ENCODE measurements at places on chromosomes 5 and 9.

DNA sequence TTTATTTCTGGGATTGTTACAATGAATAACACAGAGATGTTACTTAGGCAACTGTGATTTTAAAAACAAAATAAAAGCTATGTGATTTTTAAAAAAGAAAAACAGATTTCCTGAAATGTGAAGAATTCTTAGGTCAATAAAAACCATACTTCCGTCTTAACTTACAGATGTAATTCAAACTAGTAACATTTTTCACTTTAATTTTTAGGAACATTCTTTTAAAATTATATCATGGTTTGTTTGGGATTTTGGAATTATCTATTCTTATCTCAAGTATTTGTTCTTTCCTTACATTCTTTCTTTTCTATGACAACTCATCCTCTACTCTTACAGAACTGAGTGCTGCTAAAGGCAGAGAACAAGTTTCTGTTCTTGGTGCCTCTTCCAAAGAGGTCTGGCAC, 159.5 kb downstream of the RAPGEF6 start:
- no peak for DNase-seq

DNA sequence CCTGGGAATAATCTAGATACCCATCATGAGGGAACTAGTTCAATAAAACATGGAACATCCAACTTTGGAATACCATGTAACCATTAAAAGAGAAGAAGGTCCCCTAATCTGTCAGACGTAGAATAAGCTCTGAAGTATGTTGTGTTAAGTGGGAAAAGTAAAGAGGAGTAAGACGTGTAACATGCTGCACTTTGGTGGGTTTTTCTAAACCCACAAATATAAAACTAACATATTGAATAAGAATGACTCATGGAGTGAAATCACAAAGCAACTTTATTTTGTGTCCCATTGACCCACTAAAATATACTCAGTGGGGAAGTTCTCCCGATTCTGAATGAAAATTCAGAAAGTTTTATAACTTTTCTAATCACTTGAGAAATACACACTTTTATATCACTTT, 67.9 kb upstream of the PIK3R1 start:
- no peak for DNase-seq

- no peak for DNase-seq
These were observed 130.9 kb upstream of the GNA14 start for GRCh38 chr9:77779010-77779409.

GRCh38 chr9:91032121-91032531, 230.5 kb downstream of the SYK start:
- no peak for DNase-seq

GRCh38 chr9:8857068-8857925, 1057.7 kb upstream of the DMAC1 start:
- DNase-seq = no peak

DNA sequence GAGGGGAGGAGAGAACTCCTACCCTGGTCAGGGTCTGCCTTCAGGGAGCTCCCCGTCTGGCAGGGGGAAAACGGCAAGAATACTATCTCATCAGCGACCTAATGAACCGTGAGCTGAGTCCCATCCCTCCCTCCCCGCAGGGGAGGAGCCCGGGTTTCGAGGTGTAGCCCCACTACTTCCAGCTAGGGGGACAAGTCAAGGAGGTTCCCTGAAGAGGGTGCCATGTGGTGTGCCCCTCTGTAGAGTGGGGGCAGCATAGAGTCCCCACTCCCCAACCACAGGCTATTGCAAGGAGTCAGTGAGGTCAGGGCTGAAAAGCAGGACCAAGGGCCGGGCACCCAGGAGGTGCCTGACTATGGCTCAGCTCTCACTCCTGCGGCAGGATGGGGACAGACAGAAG, 50.9 kb upstream of the RXRA start:
- DNase-seq = no peak

DNA sequence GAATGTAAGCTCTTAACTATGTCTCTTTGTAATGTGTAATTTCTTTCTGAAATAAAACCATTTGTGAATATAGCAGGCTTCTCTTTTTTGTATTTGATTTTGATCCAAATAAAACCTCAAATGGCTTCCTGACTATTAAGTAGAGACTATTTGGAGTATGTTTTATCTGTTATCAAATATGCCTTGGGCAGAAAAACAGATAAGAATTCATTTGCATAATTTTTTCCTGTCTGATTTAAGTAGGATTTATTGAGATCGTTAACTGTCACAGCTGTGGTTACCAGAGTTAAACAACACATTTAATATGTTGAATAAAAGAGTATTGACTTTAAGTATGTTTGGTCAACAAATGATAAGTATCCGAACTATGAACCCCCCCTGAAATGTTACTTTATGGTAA, 104.9 kb downstream of the MELK start:
- no peak for DNase-seq

GRCh38 chr5:150441813-150442698, 7.5 kb downstream of the RPS14 start:
- no peak for DNase-seq

GRCh38 chr9:100401042-100401441, 25.9 kb upstream of the MSANTD3 start:
- no peak for DNase-seq

DNA sequence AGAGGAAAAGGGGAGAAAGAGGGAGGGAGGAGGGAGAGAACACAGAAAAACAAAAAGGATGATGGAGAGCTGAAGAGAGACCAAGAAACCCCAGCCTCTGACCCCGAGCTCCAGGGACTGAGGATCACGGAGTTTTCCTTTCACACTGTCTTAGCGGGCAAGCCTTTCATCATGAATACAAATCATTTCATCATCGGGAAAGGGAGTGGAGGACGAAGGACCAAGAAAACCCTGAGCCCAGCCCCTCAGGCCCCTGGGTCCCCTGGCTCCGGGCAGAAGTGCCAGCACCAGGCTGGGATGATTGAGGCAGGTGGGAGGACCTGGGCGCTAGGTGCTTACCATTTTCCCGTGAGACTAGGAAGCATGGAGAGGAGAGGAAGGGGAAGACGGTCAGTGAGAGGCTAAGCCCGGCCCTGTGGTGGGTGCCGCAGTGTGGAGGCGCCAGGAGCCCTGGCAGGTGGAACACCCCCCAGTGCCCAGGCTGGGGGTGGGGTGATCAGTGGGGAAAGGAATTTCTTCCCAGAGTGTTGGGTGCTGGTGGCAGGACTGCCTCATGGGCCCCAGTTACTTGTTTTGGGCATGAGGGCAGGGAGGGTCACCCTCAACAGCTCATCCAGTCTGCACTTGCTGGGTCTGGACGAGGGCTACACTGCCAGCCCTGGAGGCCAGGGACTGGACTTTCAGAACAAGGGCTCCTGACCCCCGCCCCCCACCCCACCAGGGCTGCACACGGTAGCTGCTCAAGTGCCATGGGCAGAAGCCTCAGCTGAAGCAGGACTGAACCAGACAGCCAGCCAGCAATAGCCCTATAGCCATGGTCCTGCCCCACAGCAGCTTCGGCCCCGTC, 49.0 kb upstream of the SARDH start:
- DNase-seq = no peak

Data from stimulated activated CD8-positive, alpha-beta memory T cell treated with anti-CD3 and anti-CD28 coated beads, Interleukin-12 subunit alpha, Interleukin-12 subunit beta, amount 100 ng/mL, for 4 hours (primary cell).